ENCODE measurements at places on chromosomes 5 and 9.

DNA sequence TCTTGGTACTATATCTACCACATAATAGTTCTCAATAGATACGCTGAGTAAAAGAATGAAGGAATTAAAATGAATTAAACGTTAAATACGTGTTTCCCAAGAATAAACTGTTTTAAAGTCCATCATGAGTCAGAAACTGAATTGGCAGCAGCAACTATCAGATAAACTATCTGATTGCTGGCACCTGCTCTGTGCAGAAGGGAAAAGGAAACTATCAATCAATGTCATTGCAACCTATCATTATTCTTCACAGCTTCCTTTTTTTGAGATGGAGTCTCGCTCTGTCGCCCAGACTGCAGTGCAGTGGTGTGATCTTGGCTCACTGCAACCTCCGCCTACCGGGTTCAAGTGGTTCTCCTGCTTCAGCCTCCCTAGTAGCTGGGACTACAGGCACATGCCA lies 8.8 kb upstream of the WDR36 start:
- no peak for DNase-seq

DNA sequence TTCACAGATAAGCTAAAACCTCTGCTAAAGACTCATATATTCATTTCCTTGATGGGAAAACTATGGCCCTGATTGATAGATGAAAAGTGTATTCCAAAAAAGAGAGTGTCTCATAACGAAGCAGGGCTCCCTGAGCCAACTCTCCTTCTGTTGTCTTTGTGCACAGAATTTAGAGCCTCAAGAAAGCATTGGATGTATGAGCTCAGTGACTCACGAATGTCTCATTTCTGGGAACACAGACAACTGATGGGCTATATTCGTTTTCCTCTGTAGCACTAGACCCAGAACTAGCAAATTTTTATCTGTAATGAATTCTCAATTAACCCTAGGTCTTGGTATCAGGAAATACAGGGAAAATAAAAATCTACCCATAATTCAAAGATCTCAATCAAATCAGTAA lies 88.4 kb downstream of the LMNB1 start:
- peak; percentile 72 for DNase-seq

GRCh38 chr5:140986117-140986521 lies 19.8 kb downstream of the PCDHAC2 start:
- no peak for DNase-seq

DNA sequence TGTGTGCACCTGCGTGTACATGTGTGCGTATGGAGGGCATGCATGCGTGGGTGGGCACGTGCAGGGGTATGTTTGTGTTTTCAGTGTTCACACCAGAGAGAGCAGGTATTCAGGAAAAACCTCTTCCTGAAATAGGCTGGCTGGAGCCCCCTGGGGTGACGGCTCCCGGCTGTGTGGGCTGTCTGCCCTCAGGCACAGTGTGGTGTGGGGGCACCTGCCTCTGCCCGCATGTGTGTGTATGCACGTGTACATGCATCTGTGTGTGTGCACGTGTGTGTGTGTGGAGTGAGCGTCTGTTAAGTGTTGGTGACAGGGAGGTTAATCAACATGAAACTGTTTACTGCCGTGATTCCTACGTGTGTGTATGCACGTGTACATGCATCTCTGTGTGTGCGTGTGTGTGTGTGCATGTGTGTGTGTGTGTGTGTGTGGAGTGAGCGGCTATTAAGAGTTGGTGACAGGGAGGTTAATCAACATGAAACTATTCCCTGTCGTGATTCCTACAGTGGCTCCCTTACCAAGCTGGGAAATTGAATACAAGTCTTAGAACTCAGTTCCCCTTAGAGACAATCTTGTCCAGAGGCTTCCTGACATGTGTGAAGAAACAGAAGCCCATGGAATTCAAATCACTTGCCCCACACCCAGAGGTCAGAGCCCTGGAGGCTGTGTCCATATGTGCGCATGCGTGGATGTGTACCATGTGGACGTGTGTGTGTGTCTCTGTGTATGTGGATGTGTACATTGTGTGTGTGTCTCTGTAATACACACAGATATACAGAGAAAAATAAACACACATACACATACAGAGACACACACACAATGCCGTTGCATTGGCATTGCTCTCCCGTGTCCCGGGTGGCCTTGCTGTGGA lies 372.4 kb upstream of the IRX4 start:
- no peak for DNase-seq

DNA sequence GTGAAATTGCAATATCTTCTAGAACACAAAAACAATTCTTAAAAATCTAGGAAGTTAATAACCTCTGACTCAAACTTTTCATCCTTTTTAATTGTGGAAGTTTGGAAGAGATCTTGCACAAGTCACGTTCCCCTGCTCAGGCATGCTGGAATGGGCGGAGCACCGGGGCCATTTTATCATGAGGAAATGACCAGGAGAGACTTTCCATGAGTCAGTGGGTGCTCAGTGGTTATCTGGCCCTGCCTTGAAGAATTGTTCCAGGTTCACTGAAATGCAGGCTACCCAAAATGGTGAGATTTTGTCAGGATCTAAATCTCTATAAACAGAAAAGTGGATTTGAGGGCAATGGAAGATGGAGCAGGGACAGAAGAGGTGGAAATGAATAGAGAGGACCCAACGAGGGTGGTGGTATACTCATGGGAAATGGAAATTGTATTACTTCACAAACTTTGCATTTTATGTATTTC lies 61.2 kb downstream of the FYB1 start:
- no peak for DNase-seq

GRCh38 chr5:108220834-108221233 lies 161.1 kb downstream of the FBXL17 start:
- DNase-seq, result no peak

DNA sequence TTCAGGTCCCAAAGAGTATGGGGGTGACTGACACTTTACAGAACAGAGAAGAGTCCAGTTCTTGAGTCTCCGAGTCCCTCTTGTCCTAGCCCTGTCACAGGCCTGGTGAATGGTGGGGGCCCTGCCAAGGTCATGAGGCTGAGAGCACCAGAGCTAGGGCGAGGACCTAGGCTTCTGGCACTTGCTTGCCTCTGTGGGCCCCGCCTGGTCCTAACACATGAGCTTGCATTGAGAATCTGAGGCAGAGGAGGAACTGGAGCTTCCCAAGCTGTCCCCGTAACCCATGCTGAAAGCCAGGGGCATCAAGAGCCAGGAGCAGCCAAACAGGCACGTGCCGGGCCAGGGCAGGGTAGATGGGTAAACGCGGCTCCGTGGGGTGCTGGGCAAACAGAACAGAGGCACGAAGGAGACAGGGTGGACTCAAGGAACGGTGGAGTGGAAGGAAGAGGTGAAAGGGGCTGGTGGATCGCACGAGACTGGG lies 41.3 kb downstream of the JADE2 start:
- no peak for DNase-seq

DNA sequence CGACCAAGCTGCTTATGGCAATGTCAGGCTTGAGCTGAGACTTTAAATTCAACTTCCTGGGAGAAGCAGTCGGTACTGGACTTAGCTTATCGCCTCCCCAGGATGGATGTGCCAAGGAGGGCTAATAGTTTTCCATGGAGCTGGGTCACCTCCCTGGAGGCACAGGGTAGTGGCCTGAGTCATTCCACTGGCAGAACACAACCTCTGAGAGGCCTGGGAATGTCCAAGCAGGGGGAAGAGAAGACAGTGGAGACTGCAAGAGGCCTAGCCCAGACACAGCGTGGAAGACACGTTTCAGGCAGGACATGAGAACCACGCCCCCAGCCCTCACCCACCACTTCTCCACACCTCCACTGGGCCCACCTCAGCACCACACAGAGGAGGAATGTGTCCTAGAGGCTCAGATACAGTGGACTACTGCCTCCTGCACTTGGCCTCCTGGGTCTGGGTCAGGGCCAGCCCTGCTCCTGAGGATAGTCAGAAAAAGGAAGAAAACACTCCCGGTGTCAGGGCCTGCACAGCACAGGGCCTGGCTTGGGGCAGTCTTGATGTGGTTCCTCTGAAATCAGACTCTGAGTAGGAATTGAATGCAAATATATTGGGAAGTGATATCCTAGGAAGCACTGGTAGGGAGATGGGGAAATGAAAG lies 171.8 kb downstream of the FSTL4 start:
- DNase-seq, result no peak

GRCh38 chr5:16889203-16889971 lies 46.7 kb downstream of the MYO10 start:
- peak; percentile 71 for DNase-seq

- DNase-seq, result no peak
Observed at GRCh38 chr5:138946831-138947560, 71.9 kb upstream of the LRRTM2 start.

- peak; percentile 100 for DNase-seq
Observed at GRCh38 chr9:18490641-18491370, 16.9 kb downstream of the ADAMTSL1 start.

DNA sequence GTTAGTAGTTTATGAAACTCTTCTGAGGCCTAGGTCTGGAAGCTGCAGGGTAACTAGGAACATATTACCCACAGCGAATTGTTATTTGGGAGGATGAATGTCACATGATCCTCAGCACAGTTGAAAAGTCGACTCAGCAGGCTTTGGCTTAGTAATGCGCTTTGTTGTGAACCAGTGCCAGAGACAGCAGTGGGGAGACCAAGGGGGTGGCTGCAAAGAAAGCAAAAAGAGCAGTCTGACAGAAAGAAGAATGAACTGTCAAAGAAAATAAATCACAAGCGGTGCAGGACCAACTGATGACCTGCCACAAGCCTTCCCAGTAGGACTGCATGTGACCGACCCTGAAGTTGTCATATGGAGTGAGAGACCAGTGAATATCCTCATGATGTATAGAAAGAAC lies 170.0 kb downstream of the CCDC171 start:
- no peak for DNase-seq

DNA sequence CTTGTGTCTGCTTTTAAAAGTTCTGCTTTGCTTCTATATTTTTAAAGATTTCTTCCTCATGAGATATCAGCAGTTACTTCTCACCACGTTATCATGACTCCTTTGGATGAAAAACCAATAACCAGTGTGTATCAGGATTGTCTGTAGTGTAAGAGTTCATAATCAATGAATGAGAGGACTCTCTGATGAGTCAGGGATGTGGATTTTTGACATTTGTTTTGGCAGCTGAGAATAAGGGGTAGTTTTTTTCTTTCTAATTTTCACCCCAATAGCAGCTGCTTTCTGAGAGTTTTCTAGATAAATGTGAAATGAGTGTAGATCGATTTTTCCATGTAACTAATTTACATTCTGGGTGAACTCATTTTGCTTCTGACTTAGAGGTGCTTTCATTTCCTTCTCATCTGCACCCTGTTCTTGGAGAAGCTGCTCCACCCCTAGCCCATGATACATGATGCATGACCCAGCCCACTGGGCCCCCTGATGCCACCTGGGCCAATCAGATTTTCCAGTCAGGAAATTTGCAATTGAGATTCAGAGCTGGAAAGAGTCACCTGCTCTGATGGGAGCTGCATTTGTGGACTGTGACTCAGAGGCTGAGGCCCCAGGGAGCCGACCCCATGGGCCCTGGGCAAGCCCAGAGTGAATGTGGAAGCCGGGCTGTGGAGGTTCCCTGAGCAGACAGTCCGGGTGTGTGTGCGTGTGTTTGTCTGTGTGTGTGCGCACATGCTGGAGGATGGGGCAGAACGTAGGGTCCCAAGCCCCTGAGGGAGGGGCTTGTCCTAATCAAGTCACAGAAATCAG lies 159.3 kb downstream of the RGS3 start:
- peak; percentile 92 for DNase-seq

- no peak for DNase-seq
Observed at GRCh38 chr5:142237707-142238106, 87.1 kb downstream of the SPRY4 start.

GRCh38 chr5:179420476-179420875 lies 75.2 kb upstream of the ADAMTS2 start:
- no peak for DNase-seq

DNA sequence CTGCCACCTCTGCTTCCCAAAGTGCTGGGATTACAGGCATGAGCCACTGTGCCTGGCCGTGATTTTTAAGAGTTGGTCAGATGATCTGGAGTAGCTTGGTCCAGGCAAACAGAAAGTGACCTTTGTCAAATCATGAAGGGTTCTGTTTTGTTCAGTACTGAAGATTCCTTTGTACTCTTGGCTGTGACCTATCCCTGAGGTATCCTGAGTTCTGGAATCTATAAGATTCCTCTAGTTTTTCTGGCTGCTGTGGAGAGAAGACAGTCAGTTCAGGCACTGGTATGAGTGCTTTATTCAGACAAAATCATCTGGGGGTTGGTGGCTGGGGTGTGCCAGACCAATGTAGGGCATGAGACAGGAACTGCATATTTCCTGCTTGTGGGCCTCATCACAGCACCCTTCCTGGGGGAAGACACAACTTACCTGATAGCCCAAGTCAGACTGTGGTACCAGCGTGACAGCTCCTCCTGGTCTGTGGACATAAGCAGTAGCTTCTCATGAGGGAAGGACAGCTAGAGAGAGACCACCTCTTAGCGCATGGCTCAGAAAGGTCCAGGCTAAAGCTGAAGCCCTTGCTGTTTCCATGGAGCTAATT lies 3.1 kb downstream of the ARHGEF39 start:
- no peak for DNase-seq

DNA sequence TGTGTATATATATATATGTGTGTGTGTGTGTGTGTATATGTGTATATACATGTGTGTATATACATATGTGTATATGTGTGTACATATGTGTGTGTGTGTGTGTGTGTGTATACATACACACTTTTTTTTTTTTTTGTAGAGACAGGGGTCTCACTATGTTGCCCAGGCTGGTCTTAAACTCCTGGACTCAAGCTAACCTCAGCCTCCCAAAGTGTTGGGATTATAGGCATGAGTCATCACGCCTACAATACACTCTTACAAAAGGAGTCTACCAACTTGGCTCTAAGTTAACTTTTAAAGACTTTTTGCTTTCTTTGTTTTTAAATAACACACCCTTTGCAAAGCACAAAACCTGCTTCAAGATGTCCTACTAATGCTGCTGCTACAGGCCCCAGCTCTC lies 2.1 kb downstream of the C9orf78 start:
- peak; percentile 13 for DNase-seq

DNA sequence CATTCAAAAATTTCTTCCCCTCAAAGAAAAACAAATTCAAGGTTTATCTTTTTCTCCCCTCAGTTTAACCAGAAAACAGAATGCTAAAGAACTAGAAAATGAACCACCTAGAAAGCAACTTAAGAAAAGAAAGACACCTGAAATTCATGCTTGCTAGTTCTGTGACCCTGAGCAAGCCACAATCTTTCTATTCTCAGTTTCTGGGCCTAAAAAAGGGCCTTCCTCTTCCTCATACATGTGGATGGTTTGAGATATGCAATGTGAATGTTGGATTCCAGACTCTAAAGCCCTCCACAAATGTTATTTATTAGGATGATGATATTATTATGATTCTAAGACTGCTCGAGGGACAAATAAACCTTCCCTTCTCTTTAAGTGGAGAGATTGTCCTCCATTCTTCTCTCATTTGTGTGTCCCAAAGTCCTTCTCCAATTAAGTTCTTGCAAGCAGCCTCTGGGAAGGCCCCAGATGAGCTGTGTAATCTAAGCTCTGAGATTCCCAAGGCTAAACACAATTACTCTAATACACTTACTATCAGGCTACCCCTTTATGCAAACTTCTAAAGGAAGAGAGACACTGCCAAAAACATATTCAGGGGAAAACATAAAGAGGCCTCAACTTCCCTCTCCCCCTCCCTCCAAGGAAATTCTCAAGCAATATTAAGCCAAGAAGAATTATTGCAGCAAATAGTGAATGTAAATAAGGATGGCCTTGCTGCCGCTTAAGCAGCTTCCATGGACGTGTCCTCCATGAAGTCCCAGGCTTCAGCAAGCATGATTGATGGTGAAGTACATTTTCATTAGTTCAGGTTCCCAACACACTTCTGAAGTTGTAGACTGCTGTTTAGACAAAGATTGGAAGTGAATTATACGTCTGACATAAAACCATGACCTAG lies 80.2 kb downstream of the PRKACG start:
- DNase-seq, result no peak

- DNase-seq, result no peak
Observed at GRCh38 chr9:130237763-130238524, 27.6 kb upstream of the HMCN2 start.
